GM12891 (cell line): ENCODE measurements at places on chromosomes 11 and 22.

DNA sequence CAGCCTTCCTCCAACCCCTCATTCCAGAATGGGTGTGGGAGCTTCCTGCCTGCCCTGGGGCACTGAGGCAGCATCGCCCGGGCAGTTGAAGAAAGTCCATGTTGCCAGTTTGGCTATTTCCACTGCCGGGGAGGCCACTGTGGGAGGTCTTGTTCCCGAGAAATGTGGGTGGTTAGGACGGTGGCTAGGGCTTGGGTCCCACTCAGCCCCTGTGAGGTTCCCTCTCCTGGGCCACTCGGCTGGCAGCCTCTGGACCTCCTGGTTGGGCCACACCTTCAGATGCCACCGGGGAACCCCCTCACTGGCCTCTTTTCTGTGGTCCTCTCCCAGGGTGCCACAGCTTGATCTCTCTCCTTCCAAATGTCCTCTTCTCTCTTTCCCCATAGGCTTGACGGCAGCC lies 5.1 kb upstream of the PPP6R3 start:
- no peak for DNase-seq

DNA sequence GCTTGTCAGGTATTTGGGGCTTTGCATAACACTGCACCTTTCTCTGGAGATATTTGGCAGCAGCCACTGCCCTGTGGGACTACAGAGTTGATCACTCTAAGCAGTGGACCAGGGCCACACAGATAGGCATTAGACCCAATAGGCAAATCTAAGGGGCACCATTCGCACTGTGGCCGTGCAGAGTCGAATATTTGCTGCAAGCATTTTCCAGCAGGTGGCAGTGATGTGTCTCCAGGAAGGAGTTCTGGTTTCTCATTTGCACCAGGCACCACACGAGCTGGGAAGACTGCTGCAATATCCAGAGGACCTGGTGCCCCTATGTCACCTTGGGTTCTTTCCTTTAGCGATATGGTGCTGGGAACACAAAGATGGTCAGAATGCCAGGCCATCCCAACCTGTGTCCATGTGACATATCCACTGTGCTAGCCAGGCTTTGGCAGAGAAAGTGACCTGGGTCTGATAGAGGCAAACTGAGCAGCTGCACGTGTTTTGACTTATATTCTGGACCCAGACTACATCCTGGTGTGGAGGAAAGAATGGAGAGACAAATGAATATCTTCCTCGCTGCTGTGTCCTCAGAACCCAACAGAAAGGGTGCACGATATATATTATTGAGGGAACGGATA lies 318.7 kb downstream of the BUD13 start:
- peak; percentile 27 for DNase-seq

GRCh38 chr22:45860201-45860600 lies 116.8 kb downstream of the WNT7B start:
- DNase-seq: no peak

GRCh38 chr11:110716361-110716760 lies 4.1 kb upstream of the ARHGAP20 start:
- DNase-seq: no peak

DNA sequence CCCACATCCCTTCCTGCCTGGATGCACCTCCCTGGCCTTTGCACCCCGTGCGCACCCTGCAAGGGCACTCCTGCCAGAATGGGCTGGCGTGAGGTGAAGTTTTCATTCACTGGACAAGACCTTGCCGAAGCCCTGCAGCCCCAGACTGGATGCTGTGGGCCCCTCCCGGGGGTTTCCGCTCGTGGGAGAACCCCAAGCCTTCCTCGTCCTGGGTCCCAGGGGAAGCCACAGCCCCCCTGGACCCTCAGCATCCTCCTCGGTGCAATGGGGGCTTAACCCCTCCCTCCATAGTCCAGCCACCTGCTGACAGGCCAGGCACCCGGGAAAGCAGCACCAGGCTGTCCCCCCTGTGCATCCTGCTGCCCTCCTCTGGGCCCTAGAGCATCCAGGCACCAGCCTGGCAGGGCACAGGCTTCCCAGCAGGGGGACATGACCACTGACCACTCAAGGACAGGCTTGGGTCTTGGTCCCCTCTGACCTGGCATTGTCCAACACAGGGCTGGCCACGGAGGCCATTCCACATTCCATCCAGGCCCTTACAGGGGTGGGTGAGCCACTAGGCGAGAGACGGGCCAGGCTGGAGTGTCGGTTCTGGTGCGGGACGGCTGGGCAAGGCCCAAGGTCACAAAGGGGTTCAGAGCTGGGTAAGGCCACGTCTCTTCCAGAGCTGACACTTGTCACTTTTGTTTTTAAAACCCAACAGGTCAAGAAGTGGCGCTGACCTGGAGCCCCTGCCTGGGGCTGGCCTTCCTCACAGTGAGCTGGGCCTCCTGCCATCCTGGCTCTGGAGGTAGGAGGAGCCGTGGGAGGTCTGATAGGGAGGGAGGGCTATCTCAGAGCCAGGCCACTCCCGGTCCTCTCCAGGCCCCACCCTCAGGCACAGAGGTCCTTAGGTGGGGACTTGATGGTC lies 41.5 kb upstream of the PPARA start:
- DNase-seq: no peak
